A172 (cell line): ENCODE measurements at places on chromosomes 5 and 9.
A peak's percentile ranks its signal among the peaks of the same experiment; 100 is the strongest.

- DNase-seq, result no peak
Measured at GRCh38 chr9:2179567-2179966, 164.4 kb downstream of the SMARCA2 start.

DNA sequence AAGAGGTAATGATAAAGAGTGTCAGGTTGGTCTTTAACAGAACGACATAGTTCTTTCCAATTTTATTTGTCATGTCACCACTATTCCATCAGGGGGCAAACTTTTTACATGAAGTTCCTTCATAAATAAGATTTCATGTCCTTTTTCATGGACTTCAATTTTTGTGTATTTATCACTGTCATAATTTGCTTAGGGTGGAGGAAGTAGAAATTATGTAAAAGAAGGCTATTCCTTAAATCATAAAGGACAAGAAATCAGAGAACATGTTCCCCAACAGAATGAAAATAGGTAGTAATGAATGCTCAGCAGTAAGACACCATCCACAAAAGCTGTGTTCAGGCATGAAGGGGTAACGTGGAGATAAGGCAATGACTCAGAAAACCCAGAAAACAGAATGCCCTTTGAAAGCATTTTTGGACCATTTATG, 72.7 kb downstream of the ZFAND5 start:
- no peak for DNase-seq

DNA sequence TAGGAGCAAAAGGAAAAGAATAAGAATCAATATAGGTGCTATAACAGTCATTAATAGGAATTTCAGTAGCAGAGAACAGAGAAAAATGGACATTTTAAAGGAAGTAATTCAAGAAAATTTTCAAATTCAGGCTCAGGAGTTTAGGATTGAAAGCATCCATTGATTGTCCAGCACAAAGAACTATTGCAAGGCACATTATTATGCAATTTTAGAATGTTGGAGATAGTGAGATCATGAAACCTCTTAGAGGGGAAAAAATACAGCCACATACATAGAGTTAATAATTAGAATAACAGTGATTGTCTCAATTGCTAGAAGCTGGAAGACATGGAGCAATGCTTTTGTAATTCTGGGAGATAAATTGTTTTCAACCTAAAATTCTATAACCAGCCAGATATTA, 31.5 kb downstream of the CNTLN start:
- no peak for DNase-seq

- DNase-seq, result no peak
Measured at GRCh38 chr5:74320526-74320925, 320.0 kb downstream of the ENC1 start.

DNA sequence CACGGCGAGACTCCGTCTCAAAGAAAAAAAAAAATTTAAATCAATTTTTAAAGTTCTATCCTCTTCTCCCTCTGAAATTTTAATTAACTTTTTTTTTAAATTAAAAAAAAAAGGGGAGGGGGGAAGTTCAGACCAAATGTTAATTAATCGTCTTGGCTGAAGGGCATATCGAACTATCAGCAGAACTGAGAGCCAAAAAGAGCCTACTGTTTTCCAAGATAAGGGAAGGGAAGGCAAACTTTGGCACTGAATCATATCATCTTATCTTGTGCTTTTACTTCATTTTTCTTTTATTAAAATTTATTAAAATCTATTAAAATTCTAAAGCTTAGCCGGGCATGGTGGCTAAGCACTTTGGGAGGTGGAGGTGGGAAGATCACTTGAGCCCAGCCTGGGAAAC, 45.9 kb upstream of the MTMR12 start:
- DNase-seq, result no peak

GRCh38 chr5:153159616-153160015, 330.9 kb upstream of the GRIA1 start:
- peak; percentile 70 for DNase-seq

DNA sequence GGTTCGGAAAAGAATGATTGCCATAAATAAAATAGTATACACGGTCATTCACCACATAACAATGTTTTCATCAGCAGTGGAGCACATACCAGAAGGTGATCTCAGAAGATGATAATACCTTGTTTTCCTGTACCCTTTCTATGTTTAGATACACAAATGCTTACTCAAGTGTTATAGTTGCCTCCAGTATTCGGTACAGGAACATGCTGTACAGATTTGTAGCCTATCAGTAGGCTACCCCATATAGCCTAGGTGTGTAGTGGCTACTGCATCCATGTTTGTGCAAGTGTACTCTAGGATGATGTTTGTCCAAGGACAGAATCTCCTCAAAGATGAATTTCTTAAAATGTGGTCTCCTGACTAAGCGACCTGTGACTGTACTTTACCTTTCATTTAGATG, 59.2 kb downstream of the ICE1 start:
- no peak for DNase-seq

DNA sequence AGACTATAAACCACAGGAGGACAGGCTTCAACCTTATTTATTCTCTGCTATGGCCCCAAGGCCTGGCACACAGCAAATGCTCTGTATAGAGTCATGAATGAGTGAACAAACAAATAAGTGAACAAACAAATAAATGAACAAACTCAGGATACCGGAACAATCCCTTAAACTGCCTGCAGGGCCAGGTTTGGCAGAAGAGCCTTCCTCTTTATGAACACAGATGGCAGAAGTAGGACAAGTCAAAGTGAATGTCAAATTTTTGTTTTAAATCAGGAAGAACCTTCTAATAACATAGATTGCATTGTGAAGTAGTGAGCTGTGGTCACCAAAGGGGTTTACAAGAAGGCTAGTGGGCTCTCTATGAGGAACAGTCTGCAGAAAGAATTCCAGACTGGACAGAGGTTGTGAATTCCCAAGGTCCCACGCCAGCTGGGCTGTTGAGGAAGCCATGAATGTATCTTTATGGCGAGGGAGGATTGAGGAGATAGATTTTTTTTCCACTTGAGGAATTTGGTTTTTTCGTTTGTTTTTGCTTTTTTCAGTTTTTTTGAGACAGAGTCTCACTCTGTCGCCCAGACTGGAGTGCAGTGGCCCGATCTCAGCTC, 30.3 kb upstream of the STING1 start:
- no peak for DNase-seq

DNA sequence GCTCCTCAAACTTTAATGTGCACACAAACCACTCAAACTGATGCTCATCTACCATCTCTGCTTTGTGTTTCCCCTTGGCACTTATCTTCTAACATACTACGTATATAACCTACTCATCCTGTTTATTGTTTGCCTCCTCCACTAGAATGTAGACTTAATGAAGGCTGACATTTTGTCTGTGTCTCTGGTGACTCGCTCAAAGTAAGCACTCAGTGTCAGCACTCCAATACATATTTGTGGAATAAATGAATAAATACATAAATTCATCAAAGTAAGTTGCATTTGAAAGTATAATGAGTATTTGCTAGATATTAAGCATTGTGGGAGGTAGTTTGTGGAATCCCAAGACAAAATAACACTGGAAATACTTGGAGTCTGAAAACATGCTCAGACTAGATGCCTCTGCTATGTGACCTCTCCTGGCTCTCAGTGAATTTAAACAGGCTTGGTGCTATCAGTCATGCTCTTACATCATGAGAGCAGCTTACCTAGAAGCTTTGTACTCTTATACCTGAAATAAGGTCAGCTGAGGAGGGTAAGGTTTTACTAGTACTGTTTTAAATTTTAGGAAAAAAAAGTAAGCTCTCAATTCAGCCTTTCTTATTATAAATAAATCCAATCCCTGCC, 37.0 kb upstream of the RANBP6 start:
- no peak for DNase-seq

DNA sequence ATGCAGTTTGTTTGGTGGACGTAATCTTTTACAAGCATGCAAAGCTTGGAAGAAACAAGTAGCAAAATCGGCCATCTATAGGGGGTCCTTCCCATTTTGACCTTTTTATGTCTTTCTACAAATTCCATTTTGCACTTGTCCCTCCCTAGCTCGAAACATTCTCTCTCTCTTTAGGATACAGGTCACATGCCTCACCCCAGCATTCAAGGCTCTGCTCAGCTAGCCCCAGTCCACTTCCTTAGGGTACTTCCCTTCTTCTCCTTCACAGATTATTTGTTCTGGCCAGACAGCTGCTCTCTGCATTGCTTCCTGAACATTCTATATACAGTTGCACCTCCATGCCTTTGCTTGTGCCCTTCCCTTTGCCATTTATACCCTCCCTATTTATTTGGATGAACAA, 31.7 kb upstream of the TRIM14 start:
- DNase-seq, result no peak

- no peak for DNase-seq
Measured at GRCh38 chr5:143124593-143124992, 278.9 kb downstream of the NR3C1 start.

DNA sequence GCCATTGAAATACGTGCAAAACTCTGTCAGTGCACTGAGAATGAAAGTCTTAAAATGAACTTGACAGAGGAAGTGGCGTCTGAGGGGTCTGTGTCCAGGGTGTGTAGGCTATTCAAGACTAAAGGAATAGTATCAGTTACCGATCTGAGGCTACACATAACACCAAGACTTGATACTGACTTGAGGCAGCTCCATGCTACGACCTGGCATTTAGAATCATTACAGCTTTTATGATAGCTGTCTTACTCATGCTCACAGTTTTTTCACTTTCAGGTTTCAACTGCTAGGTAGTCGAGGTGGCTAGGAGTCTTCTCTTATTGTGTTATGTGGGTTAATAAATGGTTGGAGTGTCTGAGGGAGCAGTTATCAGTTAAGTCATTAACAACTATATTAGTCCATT, 92.8 kb upstream of the SLCO6A1 start:
- DNase-seq, result no peak

DNA sequence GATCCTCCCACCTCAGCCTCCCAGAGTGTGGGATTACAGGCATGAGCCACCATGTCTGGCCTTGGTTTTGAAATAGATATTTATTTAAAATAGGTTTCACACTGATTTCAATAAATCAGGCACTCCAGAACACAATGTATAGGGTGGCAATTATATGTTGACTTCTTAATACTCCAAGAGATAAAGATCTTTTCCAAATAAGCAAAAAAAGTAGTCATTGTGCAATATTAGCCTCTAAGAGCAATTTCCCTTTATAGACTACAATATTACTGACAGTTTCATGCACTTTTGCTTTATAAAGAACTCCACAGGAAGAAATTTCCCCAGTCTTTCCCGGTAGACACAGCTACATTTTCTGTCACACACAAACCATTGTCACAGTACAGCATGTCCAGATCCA, 23.4 kb upstream of the RUFY1 start:
- DNase-seq, result no peak

DNA sequence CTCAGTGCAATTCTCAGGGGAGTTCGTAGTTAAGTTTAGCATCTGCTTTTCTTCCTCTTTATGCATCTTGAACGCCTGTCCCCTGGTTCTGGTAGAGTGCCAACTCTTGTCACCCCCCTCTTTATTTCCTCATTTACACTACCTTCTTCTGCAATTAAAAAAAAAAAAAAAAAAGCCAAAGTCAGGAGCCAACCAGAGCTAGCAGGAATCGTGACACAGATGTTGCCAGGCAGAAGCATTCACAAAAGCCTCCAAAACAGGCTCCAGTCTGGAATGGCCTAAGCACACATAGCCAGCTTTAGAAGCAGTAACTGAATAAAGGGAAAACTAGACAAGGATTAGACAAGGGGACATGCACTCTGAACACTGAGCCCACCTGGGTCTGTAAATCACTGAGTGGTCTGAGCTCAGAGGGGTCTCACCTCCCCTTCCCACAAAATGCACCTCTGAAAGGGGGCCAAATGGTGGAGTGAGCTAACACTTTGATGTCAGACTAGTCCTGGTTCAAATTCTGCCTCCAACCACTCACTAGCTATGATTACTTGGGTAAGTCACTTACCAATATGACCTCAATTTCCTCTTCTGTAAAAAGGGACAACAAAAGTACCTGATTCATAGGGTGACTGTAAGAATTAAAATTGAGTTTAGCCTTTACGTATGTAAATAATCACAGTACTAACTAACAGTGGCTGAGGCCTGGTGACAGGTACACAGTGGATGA, 2.0 kb downstream of the CD74 start:
- DNase-seq, result peak; percentile 84

GRCh38 chr9:124010665-124011321, 775 bp upstream of the LHX2 start:
- DNase-seq, result peak; percentile 16

DNA sequence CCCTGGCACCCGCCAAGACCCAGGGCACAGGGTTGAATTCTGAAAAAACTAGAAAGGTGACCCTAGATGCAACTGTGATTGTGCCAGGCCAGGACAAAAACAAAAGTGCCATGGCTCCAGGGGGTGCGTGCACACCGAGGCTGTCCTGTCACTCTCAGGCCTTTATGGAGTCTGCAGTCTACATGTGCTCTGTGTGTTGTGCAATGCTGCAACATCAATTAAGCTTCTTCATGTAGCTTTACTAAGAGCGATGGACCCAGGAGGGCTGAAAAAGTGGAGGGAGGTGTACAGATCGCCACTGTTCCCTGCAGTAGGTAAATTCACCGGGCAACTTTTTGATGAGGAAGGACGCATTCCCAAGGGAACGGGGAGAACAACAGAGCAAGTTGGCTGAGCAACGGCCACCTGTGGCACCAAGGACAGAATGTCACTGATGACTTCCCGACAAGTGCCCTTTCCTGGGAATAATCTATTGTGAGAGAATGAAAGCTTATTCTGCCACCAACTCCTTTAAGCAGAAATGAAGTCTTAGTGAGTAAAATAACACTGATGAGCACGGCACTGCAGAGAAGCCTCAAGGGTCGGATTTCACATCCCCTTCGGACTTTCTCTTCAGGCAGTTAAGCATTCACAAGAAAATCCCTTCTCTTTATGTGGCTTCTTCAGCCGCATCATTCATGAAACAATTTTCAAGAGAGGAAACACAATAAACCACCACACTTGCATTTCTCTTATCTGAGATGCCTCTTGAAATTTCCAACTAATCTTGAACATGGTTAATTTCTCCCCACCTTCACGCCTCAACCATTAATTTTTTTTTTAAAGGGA, 149.6 kb downstream of the DROSHA start:
- no peak for DNase-seq

GRCh38 chr5:14109771-14110170, 33.4 kb upstream of the TRIO start:
- no peak for DNase-seq

DNA sequence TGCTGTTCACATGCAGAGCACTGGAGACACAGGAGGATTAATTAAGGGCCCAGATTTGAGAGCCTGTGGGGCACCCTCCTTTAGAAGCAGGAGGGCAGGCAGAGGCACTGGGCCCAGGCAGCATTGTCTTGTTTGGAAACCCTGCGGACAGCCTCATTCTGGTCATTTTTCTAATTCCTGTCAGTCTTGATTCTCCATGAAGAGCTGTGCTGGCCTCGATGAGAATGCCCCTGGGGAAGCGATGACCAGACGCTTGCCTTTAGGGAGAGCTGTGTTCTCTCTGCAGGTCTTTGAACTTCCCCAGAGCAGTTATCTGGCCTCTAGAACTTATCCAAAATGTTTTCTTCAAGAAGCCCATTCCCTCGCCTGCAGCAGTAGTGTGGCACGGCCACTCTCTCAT, 117.8 kb upstream of the PTCH1 start:
- no peak for DNase-seq

- DNase-seq, result no peak
Measured at GRCh38 chr5:167671176-167671575, 620.3 kb upstream of the WWC1 start.
